Nephron progenitor cell (in vitro differentiated cells): ENCODE measurements at places on chromosomes 2 and 18.

DNA sequence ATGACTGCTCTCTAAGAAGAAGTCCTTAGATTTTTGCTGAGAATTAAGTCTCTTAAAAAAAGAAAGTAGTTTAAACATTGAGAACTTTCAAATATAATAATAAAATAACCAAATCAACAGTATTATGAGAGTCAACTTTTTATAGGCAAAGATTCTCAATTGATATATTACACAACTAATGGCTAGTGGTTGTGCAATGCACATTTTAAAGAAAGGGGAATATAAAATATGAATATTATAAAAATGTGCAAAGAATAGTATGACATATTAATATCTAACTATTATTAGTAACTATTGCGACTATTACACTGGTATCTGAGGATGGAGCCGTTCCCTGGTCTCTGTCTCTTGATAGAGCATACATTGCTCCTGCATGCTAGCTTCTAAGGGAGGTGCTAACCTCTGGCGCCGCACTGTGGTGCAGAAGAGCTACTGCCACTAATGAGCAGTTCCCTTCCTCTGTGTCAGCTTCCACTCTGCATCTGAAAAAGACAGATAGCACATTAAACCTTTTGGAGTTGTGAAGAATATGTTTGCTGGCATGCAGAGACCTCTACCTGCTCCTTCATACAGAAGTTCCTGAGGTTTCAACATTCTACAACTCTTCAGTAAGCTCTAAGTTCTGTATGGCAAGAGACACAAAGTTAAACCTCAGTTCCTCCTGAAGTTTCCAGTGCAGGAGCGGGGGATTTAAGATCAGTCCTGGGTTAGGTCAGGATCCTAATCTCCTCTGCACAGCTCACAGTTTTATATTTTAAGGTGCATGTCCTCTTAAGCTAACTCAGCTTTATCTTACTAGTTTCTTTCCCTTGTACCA, 3.5 kb upstream of the SLC9A2 start:
- H3K27me3 ChIP-seq: peaks cover 43% of the 10 kb centered on the region
- H3K27ac ChIP-seq: no peak overlapping the region
- peaks cover 15% of the 10 kb centered on the region for H3K4me1 ChIP-seq
- H3K36me3 ChIP-seq: no peaks in the 10 kb centered on the region

DNA sequence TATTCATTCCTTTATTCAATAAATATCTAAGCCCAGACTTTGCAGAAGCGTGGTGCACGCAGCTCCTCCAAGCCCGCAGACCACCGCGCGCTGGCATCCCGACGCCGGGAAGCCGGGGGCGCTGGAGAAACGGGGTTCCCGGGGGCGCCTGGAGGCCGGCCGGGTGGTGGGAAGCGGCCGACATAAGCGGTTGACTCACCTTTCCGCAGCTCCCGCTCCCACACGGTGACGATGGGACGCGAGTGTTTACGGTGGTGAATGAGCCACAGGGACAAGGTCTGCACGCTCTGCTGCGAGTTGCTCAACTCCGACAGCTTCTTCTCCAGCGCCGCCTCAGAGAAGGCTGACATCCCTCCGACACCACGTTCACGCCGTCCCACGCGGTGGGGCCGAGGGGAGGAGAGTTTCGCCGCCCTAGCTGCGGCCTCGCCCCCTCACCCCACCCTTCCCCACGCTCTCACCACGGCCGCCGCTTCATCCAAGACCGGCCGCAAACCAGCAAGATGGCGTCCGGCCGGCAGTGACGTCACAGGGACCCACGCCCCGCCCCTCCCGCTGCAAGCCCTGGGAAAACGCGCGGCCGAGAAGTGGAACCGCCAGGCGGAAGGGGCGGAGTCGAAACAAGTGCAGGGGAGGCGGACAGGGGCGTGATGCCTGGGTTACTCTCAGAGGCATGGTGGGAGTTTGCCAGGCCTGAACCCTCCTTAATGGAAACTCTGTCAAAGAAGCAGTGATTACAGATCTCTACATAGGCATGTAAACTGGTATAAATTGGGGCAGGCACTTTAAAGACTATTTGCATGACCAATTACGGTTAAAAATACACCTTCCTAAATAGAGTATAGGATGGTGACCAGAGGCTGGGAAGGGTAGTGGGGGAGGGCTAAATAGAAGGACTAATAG, at the start of gene RPRD1A:
RPRD1A (minus strand) TSS at position 505 of the 903 bp plus-strand sequence; CDS start at position 350, 155 bp downstream.
- DNase-seq: peak; percentile 99
- H3K27ac ChIP-seq: peak within 1 kb of the TSS; percentile 92
- peaks cover 33% of the 10 kb centered on the region for H3K36me3 ChIP-seq
- peaks cover 29% of the 10 kb centered on the region for H3K4me1 ChIP-seq
- H3K27me3 ChIP-seq: peaks cover 17% of the 10 kb centered on the region

DNA sequence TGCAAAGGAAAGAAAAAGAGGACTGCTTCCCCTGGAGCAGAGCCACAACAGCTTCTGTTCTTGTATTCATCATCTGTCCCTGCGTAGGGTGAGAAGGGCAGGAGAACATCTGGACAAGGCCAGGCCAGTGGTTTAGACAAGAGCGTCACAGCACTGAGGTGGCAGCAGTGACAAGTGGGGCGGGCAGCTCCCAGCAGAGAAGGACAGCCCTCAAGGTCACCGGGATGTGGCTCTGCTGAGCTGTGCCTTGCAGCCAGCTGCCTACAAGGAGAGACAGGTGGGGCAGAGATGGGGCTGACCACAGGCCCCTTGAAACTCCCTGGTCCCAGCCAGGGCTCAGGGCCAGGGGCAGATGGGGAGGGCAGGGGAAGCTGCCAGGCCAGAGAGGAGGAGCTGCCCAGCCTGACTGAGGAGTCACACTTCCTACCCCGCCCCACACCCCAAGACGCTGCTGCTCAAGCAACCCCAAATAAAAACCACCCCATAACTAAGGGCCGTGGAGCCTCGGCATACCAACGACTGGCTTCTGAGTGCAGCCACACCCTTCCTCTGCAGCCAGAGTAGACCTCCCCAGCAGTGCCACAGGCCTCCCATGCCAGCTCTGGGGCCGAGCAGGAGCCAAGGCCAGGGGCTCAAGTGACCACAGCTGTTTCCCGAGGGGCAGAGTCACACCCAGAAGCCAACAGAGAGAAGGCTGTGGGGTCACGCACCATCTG, 5.4 kb downstream of the RAB11FIP5 start:
- no peak overlapping the region for H3K4me3 ChIP-seq
- no peak for DNase-seq
- H3K27me3 ChIP-seq: peaks cover 32% of the 10 kb centered on the region
- peaks cover 23% of the 10 kb centered on the region for H3K4me1 ChIP-seq

DNA sequence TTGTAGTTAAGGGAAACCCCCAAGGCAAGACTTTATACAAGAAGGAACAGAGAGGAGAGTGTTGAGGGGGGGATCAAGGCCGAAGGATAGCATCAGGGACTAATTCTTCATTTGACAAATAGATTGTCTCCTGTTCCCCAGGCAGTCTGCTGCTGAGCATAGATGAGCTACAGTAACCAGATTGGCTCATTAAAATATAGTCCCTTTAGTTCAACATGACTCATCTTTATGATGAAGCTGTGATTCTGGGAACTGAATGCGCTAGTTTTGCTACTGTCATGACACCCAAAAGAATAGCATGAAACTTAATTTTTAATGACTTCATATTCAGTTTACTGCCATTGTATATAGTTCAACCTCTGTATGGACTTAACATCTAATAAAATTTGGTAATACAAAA, 35.5 kb downstream of the TMEFF2 start:
- no peak overlapping the region for H3K27ac ChIP-seq
- H3K27me3 ChIP-seq: no peaks in the 10 kb centered on the region
- DNase-seq: no peak

- peak overlapping the region; percentile 96 for H3K4me3 ChIP-seq
- DNase-seq: no peak
- H3K27me3 ChIP-seq: peaks cover 58% of the 10 kb centered on the region
Measured at GRCh38 chr2:14634182-14634488, 1.6 kb downstream of the LRATD1 start.
